Substantia nigra (tissue), 51 donors: ENCODE measurements at places on chromosomes 2 and 18.

DNA sequence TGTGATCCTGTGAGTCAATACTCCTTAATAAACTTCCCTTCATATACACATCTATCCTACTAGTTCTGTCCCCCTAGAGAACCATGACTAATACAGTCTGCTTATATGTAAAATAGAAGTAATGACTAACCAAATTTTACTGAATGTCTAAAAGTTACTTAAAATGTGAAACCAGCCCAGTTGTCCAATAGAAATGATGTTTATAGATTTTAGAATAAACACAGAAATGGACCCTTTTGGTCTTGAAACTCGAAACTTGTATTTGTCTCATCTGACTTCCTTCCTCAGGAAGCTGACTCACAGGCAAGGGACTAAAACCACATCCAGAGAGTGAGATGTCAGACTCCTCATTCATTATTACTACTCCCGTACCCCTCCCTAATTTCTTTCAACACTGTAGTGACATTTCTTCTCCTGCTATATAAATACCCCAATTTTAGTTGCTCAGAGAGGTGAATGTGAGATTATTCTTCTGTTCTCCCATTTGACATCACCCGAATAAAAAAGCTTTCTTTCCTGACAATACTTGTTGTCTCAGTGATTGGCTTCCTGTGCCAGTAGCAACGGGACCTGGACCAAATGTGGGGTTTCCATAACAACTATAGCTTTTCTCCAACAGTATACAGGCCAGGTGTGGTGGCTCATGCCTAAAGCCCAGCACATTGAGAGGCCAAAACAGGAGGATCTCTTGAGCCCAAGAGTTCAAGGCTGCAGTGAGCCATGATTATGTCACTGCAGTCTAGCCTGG, 486.0 kb downstream of the ERBB4 start:
- DNase-seq = no peak

DNA sequence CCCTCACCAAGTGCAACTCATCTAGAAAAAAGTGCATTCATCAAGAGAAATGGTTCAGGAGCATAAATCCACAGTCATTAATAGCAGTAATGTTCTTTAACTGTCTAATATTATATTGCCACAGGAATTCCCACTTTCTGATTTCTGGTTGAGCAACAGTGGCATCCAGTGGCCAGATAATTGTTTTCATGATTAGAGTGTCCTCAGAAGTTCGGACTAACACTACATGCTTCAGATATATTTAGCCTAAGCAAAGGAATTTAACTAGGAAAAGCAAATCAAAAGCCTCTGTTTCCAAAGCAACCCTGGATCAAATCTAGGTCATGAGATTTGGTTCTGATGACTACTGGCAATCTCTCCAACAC, 9.8 kb upstream of the ERBB4 start:
- no peak for DNase-seq

DNA sequence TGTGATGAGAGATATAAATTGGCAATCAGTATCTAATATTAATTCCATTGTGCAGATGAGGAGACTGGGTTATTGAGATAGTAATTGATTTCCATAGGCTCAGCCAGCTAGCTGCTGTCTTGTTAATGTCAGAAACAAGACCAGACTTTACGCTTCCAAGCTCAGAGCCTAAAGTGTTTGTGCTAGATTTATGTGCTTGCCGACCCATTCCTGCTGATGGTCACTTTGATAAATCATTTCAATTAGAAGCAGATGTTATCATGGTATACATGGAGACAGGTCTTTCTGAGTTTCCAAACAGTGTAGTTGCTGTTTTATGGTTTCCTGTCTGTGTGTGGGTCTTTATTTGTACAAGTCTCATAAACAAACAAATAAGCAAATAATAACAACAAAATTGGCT, 92.8 kb downstream of the AQP4 start:
- DNase-seq = no peak

DNA sequence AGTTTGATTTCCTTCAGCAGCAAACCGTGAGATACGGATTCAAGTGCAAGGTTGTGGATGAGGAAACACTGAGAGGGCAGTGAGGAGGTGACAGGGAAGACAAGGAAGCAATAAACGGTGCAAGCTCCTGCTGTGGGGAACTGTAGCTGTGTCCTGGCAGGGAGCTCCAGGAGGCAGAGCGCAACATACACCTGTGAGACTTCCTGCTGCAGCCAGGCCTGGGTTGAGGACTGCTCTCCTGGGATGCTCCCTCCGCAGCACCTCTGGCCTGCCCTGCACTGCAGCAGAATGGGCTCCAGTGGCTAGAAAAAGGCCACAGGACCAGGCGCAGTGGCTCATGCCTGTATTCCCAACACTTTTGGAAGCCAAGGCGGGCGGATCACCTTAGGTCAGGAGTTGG, 85.5 kb downstream of the MRO start:
- DNase-seq = no peak

GRCh38 chr2:40123326-40123725, 328.6 kb downstream of the SLC8A1 start:
- DNase-seq = no peak

DNA sequence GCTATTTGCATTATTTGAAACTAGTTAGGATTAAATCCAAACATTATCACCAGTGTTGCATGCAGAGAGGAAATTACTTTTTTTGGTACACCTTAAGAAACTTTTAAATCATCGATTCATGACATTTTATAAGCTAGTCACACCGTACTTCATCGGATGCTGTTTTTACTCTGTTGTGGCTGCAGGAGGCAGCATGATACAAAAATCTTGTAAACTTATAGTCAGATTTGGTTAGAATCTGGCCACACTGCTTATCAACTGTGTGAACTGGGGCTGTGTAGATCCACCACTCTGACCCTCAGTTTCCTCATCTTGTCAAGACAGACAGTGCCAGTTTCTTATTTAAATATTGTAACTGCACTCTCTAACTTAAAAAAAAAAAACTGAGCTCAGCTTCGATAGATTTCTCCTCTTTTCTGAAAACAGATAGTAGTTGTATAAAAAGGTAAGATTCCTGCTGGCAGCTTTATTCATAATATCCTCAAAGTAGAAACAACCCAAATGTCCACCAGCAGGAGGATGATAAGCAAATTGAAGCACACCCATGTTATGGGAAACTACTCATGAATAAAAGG, 77.8 kb downstream of the RAPGEF4 start:
- DNase-seq = no peak

- no peak for DNase-seq
Observed at GRCh38 chr2:217662984-217663602, 339.7 kb downstream of the TNS1 start.

- DNase-seq = no peak
Observed at GRCh38 chr18:63590373-63590772, 3.2 kb downstream of the SERPINB13 start.

DNA sequence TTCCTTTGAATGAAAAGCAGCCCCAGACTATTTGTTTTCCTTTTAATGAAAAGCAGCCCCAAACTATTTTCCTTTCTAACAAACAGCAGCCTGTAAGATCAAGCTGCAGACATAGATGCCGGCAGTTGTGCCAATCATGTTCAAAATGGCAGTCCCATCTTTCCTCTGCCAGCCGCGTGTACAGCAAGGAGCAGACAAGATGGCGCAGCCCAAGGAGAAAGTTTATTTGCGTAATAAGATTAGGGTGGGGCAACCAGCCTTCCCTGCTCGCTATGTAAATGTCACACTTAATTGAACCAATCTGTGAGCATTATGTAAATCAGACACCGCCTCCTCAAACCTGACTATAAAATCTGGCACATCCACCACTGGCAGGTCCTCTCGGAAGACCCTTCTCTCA, 226.0 kb downstream of the TGIF1 start:
- no peak for DNase-seq

- no peak for DNase-seq
Observed at GRCh38 chr2:37849911-37850310, 75.2 kb upstream of the RMDN2 start.

GRCh38 chr2:139031722-139032121, 251.5 kb upstream of the NXPH2 start:
- no peak for DNase-seq

DNA sequence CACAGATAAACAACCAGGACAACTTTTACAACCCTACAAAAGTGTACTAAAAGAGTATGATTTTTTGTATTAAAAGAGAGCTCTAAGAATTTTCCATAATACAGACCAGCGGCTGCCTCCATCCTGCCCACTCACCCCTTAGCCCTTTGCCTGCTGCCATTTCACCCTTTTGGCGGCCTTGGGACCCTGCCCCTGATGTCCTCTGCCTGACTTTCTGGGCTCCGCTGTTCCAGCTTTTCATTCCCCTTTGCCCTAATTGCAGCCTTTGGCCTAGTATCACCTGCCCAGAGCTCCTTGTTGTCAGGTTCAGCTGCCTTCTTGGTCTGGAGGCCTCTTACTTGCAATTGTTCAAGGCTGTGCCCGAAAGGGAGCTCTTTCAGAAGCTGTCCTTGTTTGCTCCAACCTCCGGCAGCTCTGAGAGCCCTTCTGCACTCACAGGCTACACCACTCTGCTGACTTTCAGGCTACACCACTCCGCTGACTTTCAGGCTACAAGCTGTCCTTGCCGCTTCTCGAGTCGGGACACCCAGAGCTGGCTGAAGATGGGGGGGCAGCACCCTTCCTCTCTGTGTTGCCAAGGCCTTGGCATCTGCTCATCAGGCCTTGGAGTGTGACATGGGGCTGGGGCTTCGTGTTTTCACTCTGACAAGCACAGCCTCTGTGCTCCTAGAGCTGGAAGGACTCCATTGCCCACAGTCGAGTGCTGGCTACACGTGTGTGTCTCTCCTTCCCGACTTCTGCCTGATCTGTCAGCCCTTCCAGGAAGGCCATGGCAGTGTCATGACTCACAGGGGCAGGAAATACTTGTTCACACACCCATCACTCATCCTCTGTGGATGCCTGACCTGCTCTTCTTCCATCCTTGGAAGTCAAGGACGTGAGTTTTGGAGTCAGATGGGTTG, 43.1 kb upstream of the HDAC4 start:
- no peak for DNase-seq

- DNase-seq = no peak
Observed at GRCh38 chr2:236238751-236239150, 25.5 kb downstream of the ASB18 start.

DNA sequence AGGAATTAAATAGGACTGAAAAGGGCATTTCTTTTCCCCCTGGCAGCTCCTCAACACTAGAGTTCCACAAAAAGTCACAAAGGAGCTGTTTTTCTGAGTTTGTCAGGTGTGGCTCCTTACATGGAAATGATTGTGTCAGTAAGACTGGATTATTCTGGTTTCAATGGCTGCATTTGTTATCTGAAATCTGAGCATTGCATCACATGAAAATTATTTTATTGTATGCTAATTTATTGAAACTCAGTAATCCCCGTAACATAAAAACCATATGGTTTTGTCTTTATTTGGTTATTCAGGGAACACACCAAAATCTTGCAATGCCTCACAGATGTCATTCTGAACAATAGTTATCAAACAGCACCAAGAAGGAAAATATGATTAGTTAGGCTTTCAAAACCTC, 439.7 kb upstream of the TNP1 start:
- DNase-seq = no peak

DNA sequence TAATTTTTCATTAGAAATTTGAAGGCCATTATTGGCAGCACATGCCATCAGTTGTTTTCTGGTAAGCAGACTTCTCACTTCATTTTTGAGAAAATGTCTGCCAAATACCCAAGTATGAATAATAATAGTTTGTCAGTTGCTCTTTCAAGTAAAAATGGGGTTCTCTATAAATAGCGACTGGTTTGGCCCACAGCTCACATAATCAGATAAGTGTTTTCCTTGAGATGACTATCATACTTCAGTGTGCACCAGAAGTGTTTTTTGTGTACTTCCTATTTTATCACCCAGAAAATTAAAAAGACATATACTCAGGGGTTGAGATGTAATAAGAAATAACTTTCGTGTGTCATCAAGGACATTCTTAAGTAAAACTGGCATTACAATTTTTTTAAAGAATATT, 147.1 kb downstream of the PHLPP1 start:
- no peak for DNase-seq

GRCh38 chr2:6053743-6054142, 361.6 kb downstream of the SOX11 start:
- no peak for DNase-seq

DNA sequence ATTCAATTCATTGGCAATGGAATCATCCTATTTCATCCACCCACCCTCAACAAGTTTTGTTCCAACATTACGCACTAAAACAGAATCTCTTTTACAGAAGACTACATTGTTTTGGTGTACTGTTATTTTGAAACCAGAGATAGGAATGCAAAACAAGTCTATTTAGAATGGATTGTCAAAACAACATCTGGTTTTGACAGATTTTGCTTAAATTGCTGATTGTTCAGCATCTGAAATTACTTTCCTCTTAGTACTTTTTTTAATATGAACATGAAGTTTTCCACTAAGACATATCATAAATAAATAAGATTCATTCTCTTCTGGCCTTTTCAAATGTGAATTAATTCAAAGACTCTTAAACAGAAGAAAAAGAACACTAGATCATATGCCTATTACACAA, 323.9 kb upstream of the TFPI start:
- DNase-seq = no peak
